ENCODE measurements at places on chromosomes 3 and 15. TPM values are rescaled to one million over a fixed set of nuclear protein-coding genes. Genes with fewer than 3 reads are reported as not detected.
A peak's percentile ranks its signal among the peaks of the same experiment; 100 is the strongest.

GRCh38 chr15:40104296-40104864 is 4.3 kb downstream of the BMF start:
- no peak for DNase-seq
- peaks cover 6% of the 10 kb centered on the region for H3K36me3 ChIP-seq
- no peaks in the 10 kb centered on the region for H3K27me3 ChIP-seq
- peak overlapping the region; percentile 93 for H3K4me3 ChIP-seq
- H3K27ac ChIP-seq, result peak overlapping the region; percentile 97

The DNAH12 gene
- 0.29 TPM for total RNA-seq

DNA sequence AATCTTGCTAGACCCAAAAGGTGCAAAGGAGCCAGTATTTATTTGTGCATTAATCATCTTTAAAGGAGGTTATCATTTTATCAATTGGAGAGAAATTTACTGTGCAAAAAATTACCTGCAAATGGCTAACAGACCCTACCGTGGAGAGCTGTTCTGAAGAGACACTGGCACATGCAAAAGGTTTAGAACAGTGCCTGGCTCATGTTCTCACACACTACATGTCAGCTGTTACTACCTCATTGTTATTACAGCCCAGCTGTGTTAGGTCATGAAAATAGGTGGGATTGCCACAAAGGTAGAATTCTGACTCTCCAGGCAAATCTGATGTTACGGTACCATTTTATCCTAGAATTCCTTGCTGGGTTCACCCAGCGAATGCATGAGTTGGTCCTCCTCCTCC is 137.3 kb downstream of the SNRK start:
- H3K4me1 ChIP-seq, result no peaks in the 10 kb centered on the region
- no peaks in the 10 kb centered on the region for H3K27me3 ChIP-seq
- H3K4me3 ChIP-seq, result no peak overlapping the region
- no peak overlapping the region for H3K27ac ChIP-seq
- no peak for DNase-seq

The ITIH3 gene
- total RNA-seq, result 25.0 TPM

The OSBPL10 gene
- 27.8 TPM for total RNA-seq

GRCh38 chr3:100076731-100077529 is 37.4 kb downstream of the FILIP1L start:
- DNase-seq, result no peak
- no peaks in the 10 kb centered on the region for H3K36me3 ChIP-seq
- peaks cover 40% of the 10 kb centered on the region for H3K4me1 ChIP-seq
- no peak overlapping the region for H3K4me3 ChIP-seq

The GP9 gene
- not detected for total RNA-seq

DNA sequence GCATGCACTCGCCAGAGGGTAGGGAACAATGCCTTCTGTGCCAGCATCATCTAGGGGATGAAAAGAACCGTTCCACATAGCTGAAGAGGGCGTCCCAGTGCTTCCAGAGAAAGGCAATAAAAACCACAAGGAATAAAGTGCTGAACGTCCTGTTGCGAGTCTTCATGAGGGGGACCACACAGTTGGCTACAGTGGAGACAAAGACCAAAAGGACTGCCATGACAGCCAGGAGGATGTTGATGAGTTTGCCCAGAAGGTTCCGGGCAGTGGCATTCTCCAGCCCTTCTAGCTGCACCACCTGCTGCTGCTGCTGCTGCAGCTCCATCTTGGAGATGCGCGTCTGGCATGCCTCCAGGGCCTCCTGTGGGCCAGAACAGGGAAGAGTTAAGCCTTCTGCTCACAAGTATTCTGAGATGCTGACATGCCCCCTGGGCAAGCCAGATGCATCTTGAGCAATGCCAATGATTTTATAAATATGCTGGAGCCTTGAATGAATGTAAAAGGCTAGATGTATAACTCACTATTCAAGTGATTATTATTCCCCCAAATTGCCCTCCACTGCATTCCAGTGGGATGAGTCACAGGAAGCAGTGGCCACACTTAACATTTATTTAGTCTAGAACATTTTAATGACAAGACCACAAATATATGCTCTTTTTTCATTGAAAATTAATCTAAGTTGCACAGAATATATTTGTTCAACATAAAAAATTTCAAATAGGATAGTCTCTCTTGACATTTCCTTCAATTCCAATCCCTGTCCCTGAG is 45.1 kb upstream of the PLXND1 start:
- peak overlapping the region; percentile 50 for H3K27ac ChIP-seq
- peaks cover 3% of the 10 kb centered on the region for H3K36me3 ChIP-seq
- no peaks in the 10 kb centered on the region for H3K27me3 ChIP-seq

The GOLGA8O gene
- 2.9 TPM for total RNA-seq

DNA sequence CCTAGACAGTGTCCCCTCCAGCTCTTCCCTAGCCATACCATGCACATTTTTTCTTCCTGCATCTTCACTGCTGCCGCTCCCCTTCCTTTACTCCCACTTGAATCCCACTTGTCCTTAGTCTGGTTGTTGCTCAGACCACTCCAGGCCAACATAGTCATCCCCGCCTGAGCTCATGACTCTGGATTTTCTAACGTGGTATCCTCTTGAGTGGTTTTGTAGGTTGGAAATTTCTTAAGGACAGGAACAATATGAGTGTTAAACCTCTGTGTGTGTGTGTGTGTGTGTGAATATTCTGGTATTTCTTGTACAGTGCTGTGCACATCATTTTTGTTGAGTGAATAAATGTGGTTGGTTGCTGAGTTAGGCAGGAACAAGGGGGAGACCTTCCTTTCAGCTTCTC is 3.1 kb downstream of the BAHD1 start:
- H3K27ac ChIP-seq, result no peak overlapping the region
- H3K36me3 ChIP-seq, result no peaks in the 10 kb centered on the region
- peak overlapping the region; percentile 22 for H3K4me3 ChIP-seq
- H3K27me3 ChIP-seq, result peaks cover 29% of the 10 kb centered on the region

The ANKRD63 gene
- total RNA-seq, result 0.31 TPM

DNA sequence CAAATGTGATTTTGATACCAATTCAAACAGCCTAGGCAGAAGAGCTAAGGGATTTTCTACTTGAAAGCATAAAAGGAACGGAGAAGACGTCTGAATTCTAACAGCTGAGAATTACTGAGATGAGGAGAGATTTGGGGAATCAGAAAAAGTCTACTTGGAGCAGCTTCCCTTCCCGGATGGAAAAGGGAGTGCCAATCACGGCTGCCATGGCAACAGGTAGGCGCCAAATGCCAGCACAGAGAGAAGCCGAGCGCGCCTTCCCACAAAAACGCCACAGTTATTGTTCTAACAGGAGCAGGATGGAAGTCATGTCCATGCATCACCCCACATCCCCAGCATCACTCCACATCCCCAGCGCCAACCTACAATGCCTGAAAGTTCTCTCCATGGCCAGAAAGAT is 63.5 kb upstream of the PRR20G start:
- H3K36me3 ChIP-seq, result no peaks in the 10 kb centered on the region
- H3K4me1 ChIP-seq, result no peaks in the 10 kb centered on the region
- H3K27ac ChIP-seq, result no peak overlapping the region
- no peak for DNase-seq

DNA sequence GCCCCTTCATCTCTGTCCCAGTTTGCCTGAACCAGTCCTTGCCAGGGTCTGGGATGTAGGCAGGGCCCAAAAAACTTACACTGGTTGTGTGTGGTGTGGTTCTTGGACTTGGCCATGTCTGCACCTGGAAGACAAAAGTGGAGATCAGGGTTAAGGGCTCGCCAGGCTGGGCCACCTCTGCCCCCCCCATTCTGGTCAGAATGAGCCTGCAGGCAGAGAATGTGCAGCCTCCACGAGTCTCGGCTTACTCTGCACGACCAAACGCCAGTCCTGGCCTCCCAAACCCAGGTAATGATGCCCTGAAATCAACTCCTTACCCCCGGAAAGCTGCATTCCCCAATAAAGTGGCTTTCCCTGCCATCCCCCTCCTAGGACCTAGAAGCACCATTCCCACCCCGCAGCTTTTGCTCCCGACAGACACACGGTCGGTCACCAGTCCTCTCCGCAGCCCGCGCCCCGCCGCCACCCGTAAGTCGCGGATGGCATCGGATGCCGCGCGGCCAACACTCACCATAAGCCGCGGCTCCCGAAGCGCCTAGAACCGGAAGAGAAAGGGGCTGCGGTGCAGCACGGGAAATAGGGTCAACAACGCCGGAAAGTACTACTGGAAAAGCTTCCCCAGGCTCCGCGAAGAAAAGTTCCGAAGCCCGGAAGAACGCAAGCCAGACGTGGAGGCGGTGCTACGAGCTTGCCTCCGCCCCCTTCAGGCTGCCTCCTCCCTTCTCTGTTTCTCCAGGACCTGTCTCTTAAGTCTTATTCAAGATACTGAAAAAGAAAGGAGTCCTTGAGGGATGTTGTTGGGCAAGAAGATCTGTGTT is at the start of gene RPL29:
RPL29 (minus strand) TSS at position 550 of the 818 bp plus-strand sequence; CDS start at position 116, 434 bp downstream.
- peak; percentile 86 for DNase-seq
- no peaks in the 10 kb centered on the region for H3K27me3 ChIP-seq
- H3K36me3 ChIP-seq, result peaks cover 18% of the 10 kb centered on the region
- peak within 1 kb of the TSS; percentile 100 for H3K27ac ChIP-seq

- H3K27ac ChIP-seq, result peak overlapping the region; percentile 40
- no peaks in the 10 kb centered on the region for H3K27me3 ChIP-seq
- H3K4me1 ChIP-seq, result peaks cover 38% of the 10 kb centered on the region
- H3K4me3 ChIP-seq, result peak overlapping the region; percentile 14
- DNase-seq, result peak; percentile 76
These were observed 2.0 kb upstream of the HYAL2 start for GRCh38 chr3:50324351-50325112.

DNA sequence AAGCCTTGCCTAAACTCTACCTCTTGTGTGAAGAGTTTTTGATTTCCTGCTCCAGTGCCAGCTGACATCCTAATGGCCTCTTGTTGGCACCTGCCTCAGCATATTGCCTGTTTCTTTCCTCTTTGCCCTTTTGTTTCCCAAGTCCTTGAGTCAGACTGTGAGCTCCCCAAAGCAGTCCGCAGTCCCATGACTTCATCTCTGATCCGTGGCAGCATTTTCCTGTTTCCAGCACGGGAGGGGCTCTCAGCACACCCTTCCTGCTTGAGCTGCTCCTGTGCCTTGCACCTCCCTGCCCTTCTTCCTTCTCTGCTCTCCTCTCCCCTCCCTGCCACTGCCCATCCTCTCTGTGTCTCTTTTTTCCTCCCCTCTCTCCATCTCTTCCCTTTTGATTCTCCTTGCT is 179.6 kb downstream of the EPHB1 start:
- H3K36me3 ChIP-seq, result no peaks in the 10 kb centered on the region
- H3K27me3 ChIP-seq, result peaks cover 53% of the 10 kb centered on the region

The BFSP2 gene
- total RNA-seq, result not detected

DNA sequence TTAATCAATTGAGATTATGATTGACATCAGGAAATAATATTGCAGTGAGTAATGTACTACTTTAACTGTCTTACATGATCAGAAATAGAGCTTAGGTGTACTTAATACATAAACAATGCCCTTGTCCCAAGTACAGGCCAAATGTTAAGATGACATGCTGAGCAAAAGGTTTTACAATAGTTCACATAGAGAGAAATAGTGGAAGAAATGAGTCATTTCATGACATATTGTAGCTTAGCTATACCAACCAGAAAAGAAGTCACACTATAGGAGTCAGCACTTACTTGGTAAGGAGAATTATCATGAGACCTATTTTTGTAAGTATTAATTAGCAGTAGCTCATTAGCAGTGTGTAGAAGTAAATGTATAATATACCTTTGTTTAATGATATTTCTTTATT is 96.4 kb upstream of the NANOGP8 start:
- no peak overlapping the region for H3K4me3 ChIP-seq
- no peak for DNase-seq
- H3K36me3 ChIP-seq, result peaks cover 3% of the 10 kb centered on the region
- H3K4me1 ChIP-seq, result peaks cover 18% of the 10 kb centered on the region
- no peak overlapping the region for H3K27ac ChIP-seq

DNA sequence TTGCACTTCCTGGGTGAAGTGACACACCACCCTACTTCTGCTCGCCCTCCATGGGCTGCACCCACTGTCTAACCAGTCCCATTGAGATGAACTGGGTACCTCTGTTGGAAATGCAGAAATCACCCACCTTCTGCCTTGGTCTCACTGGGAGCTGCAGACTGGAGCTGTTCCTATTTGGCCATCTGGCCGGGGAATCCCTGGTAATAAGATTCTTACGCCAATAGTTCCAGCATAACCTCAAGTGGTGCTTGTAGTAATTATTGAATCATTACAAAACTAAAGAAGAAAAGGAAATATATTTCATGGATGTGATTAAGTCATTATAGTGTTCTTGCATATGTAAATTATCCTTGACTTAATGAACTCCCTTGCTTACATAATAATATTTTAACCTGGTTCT is 841.9 kb downstream of the CADM2 start:
- H3K27ac ChIP-seq, result no peak overlapping the region
- H3K4me3 ChIP-seq, result no peak overlapping the region
- H3K4me1 ChIP-seq, result peaks cover 3% of the 10 kb centered on the region
- no peak for DNase-seq
- peaks cover 2% of the 10 kb centered on the region for H3K36me3 ChIP-seq

DNA sequence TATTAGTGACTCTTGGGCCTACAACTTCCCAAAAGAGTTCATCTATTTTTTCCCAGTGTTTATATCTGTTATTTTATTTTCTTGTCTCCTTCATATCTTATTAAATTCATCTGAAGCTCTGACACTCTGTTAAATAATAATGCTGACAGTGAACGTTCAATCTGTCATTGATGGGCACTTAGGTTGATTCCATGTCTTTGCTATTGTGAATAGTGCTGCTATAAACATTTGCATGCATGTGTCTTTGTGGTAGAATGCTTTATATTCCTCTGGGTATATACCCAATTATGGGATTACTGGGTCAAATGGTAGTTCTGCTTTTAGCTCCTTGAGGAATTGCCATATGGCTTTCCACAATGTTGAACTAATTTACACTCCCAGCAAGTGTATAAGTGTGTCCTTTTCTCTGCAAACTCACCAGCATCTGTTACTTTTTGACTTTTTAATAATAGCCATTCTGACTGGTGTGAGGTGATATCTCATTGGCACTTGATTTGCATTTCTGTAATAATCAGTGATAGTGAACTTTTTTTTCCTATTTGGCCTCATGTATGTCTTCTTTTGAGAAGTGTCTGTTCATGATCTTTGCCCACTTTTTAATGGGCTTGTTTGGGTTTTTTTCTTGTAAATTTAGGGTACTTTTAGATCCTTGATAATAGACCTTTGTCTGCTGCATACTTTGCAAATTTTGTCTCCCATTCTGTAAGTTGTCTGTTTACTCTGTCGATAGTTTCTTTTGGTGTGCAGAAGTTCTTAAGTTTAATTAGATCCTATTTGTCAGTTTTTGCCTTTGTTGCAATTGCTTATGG is 122.5 kb downstream of the LEKR1 start:
- no peak for DNase-seq
- H3K27ac ChIP-seq, result no peak overlapping the region
- no peaks in the 10 kb centered on the region for H3K27me3 ChIP-seq
- H3K36me3 ChIP-seq, result no peaks in the 10 kb centered on the region
